Stimulated activated CD8-positive, alpha-beta memory T cell treated with anti-CD3 and anti-CD28 coated beads, Interleukin-15, amount 100 ng/mL, for 4 hours (primary cell): ENCODE measurements at places on chromosomes 6 and 20.

DNA sequence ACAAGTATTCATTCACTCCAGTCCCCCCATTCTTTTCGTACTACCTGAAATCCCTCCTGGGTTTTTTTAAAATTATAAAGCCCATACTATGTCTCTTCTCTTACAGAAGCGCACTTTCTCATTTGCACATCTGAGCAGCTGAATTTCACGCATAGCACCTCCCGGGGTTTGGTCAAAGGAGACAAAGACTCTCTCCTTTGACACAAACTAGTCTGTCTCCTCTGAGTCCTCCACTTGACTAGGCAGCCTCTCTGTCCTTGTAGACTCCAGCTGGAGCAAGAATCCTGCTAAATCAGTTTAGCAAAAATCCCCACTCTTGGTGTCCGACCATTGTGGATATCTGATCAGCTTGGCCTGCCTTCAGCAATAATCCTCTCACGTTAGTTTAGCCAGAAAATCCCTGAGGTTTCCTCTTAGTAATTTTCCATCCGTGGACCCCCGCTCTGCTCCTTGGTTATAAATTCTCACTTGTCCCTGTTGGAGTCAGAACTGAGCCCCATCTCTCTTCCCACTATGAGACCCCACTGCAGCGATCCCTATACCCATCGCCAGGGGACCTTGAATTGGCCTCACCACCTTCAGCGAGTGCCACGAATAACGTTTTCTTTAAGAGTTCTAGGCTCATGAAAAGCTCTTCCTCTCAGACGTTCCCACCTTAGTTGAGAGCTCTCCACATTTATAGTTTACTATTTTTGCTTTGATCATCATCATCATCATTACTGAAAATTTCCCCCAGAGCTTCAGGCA is 29.0 kb downstream of the PDYN start:
- no peak for DNase-seq

DNA sequence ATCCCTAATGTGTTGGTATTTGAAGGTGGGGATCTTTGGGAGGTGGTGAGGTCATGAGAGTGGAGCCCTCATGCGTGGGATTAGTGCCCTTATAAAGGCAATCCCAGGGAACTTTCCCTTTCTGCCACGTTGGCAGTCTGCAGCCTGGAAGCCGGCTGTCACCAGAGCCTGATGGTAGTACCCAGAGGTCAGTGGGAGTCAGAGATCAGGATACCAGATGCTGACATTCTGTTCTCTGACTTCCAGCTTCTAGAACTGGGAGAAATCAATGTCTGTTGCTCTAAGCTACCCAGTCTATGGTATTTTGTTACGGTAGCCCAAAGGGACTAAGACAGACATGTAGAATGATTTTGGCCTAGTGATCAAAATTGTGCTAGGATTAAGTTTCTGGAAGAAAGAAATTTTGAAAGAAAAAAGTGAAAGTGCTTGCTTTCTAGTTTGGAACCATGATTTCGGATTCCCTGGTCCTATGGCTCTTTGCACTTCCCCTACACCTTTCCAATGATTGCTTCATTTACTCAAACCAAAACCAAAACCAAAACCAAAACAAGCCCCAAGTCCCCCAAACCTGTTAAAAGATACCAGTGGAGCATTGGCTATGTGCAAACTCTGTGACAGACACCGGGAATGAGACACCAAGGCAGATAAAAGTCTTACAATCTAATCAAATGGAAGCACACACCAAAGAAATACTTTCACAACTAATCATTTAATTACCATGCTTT is 173.7 kb upstream of the ZNF217 start:
- no peak for DNase-seq

GRCh38 chr20:50594591-50595432 is 84.6 kb downstream of the PTPN1 start:
- DNase-seq: no peak

DNA sequence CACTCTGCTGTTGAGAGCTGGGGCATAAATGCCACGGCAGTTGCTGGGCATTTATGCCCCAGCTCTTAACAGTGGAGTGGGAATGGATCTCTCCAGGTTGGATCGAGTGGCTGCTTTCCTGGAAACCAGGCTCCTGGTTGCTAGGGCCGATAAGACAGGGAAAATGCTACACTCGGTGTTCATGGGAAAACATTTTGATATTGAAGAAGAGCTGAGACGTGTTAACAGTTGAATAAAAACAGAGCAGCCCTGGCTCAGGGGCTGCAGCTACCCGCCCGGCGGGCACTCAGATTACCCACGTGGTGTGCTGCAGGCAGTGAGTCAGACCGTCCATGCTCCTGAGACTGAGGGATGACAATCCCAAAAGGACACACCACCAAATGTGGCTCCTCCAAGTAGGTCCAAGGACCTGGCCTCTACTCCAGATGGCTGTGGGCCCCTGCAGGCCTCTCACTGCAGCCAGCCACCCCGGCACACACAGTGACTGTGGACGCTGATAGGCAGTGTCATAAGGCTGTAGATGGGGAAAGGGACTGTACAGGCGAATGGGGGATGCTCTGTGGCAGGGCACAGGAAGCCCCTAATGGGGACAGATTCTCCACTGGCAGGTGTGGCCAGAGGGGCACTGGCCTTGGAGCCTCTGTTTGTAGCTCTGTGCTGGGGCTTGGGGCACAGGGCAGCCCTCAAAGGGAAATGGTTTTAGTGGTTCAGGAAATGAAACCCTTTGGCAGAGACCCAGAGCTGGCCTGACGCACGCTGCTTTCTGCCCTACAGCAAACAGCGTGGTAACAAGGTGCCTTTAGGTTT is 237.8 kb downstream of the LY86 start:
- no peak for DNase-seq

DNA sequence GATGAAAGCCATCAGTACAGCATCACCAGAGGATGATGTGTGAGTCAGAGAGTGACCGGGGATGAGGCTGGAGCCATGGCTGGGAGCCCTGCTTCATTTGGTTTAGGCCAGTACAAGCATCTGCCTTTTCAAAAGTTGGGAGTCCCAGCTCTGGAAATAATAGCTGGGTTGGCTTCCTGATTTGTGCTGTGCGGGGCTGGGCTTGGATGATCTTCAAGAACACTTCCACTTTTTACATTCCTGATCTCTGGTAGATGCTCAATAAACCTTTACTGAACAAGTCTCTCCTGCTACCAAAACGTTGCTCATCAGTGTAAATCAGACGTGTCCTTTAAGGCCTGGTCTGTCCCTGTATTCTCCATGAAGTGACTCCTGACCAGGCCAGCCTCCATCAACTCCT is 44.1 kb upstream of the ADGRF4 start:
- no peak for DNase-seq

DNA sequence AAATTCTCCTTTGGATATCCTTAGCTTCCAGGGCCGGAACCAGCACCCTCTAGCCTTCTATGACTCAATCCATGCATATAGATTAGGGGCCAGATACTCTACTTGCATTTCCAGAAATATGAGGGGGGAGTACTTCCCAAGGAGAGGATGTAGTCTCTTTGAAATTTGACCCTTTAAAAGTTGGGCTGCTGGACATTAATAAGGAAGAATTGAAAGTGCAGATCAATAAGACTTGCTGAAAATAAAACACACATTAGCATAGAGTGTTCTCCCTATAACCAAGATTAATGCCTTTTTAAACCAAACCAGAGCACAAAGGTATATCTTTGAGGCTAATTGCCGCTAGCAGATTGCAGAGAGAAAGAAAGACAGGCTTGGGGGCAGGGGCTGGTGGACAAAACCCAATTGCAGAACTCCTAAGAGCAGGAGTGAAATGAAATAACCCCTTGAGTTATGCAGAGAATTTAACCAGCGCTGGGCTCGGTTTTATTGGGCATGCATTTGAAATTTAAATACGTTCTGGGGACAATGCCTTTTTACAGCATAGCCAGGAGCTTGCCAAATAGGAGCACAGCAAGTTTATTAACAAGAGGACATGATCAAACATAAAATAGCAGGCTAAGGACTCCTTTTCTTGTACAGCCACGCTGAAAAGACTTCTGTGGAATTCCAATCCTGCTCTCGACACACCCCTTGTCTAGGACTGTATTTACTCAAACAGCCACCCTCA is 108.2 kb upstream of the SALL4 start:
- DNase-seq: no peak

GRCh38 chr20:12936524-12936923 is 72.2 kb upstream of the SPTLC3 start:
- no peak for DNase-seq

- no peak for DNase-seq
Observed at GRCh38 chr6:136492409-136492808, 57.8 kb downstream of the MAP7 start.
